ENCODE measurements at places on chromosomes 12 and 14.
A peak's percentile ranks its signal among the peaks of the same experiment; 100 is the strongest.

GRCh38 chr14:102859911-102860310 is 62.6 kb upstream of the AMN start:
- DNase-seq = no peak

GRCh38 chr12:116133149-116133548 is 144.3 kb downstream of the MED13L start:
- no peak for DNase-seq

DNA sequence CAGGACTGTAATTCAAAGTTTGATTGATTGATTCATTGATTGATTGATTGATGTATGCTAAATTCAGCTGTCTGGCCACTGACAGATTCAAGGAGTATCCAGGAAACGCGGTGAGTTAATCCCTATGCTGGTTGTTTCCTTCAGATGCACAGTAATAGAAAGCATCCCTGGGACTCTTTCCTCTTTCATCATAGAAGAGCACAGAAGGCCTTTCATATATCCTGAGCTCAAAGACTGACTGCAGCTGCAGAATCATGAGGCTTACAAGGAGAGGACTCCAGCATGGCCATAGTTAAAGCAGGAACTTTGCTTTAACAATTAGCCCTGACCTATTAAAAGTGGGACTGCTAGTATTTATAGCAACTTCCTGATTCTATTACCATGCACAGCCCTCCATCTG is 187.7 kb upstream of the TMTC1 start:
- no peak for DNase-seq

DNA sequence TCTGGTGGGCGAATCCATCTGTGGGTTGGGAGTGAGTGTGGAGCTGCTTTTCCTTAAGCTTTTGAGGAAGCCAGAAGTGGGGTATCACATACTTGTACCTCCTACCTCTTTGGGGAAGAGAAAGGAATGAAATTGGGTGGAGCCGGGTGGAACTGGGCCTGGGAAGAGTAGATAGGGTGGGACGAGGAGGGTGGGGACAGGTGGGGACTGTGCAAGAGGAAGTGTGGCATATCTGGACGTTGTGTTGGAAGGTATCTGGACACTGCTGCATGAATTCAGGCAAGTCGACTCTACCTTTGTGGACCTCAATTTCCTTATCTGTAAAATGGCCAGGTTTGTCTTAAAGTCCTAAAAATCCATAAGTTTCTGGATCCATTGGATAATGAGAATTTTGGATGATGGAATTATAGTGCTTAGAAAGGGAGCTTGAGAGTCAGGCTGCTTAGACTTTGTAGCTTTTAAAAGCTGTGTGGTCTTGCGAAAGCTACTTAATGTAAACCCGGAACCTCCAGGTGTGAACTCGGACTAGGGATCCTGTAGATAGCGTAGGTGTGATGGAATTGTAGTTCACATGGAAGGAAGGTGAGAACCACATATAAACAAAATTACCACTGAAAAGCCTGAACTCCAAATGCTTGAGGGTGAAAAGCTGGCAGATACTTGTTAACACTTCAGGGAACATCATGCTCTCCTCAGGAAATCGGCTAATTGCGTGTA is 2.1 kb downstream of the VRTN start:
- no peak for DNase-seq

GRCh38 chr12:131379738-131380137 is 331.2 kb upstream of the SFSWAP start:
- no peak for DNase-seq

DNA sequence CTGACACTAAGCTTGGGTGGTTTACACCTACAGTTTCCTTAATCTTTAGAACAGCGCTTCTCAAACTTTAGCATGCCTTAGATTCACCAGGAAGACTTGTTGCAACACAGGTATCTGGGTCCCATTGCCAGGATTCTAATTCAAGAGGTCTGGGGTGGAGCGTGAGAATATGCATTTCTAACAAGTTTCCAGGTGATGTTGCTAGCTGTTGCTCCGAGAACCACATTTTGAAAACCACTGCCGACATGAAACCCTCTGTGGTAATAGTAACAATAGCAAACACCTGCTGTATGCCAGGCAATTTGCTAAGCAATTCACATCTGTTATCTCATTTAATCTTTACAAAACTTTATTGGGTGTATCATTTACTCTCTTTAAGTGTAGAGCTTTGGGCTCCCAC is 58.6 kb downstream of the TRHDE start:
- DNase-seq = no peak

GRCh38 chr12:28025821-28026505 is 53.4 kb upstream of the PTHLH start:
- no peak for DNase-seq

DNA sequence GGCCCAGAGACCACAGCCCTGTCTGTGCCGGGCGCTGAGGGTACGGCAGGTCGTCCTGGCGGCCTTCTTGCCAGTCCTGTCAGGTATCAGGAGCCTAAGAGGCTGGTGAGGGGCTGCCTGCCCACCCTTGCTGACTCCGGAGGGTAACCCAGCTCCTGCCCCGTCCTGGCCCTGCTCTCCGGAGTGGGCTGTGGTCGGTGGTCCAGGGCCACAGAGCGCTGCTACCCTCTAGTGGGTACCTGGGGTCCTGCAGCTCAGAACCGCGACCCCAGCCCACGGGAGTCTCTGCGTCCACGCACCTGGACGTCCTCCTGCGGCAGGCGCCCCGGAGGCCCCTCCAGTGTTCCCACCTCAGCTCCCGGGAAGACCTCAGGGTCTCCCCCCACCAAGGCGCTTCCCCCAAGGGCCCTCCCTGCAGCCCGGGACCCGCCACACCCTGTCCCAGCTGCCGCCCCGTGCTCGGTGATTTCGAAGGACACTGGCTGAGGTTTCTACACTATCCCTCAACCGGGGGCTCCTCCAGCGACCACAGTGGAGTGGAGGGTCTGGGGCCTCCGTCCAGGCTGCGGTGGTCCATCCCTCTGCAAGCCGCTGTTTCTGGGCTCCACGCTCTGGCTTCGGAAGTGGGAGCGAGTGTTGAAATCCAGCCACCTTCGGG is 75.9 kb upstream of the FBRSL1 start:
- no peak for DNase-seq

- no peak for DNase-seq
Observed at GRCh38 chr12:92674500-92674899, 28.3 kb upstream of the PLEKHG7 start.

GRCh38 chr12:82964446-82964845 is 277.7 kb downstream of the TMTC2 start:
- DNase-seq = no peak

DNA sequence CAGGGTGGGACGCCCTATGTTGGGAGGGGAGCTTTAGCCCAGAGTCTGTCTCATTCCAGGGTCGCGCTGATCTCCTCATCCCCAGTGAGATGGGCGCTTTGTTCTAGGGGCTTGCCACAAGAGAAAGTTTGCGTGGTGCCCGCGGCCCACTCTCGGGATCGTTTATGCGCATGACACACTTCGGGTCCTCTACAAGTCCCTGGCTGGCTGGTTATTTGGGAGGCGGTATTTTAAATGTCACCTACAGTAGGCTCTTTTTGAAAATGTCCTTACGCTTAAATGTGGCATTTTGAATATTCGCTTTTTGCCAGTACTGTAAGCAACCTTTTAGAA is 541 bp downstream of the GOLT1B start:
- DNase-seq = no peak

DNA sequence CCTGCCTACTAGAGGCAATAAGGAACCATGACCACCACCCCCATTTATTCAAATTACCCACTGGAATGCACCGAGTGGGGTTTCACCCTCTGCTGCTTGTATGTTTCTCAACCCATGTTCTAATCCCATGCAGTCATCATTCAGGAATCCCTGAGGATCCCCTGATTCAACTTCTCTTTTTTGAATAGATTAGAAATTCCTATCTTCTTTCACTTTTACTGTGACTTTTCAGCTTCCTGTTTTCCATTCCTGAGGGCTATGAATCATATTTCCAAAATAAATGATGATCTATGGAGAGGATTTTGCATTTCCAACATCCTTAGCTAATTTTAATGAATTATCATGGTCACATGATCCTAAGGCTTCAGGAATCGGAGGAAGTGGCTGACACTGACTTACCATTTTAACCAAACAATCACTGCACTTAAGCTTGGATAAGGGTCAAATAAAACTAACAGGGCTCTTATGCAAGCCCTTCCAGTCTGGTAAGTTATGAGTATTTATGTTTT is 19.4 kb upstream of the P2RX4 start:
- no peak for DNase-seq

DNA sequence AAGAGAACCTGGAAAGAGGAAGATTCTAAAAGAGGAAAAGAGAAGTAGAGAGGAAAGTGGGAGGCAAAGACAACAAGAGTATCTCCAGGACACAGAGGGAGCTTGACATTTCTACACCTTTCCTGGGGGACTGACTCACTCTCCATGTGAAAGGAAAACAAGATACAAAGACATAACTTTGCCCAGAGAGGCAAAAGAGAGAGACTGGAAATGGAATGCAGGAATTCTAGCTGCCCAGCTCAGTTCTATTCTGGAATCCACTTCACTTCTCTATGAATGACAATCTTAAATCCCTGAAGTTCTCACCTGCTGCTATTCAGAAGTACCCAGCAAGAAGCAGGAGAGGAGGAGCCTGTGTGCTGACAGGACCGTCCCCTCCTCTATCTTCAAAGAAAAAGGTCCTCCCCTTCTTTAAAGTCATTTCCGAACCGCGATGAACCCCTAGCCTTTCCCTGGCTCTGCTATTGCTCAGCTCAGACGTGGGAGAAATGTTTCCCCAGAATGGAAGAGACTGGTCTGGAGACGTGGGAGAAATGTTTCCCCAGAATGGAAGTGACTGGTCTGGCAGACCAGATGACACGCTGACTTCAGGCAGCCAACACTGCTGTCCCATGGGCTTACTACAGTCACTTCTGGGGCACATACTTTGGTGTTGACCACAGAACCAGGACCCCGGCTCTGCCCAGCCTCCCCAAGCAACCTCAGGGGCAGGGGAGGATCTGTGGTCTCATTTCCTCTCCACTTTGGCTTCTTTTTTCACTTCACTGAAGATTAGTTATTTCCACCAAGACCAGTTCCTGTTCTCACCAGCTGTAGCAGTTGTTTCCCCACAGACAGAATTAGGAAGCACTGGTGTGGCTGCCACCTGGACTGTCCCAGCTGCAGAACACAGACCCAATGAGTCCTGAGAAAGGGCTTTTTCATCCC is 8.3 kb downstream of the FMNL3 start:
- DNase-seq = no peak

DNA sequence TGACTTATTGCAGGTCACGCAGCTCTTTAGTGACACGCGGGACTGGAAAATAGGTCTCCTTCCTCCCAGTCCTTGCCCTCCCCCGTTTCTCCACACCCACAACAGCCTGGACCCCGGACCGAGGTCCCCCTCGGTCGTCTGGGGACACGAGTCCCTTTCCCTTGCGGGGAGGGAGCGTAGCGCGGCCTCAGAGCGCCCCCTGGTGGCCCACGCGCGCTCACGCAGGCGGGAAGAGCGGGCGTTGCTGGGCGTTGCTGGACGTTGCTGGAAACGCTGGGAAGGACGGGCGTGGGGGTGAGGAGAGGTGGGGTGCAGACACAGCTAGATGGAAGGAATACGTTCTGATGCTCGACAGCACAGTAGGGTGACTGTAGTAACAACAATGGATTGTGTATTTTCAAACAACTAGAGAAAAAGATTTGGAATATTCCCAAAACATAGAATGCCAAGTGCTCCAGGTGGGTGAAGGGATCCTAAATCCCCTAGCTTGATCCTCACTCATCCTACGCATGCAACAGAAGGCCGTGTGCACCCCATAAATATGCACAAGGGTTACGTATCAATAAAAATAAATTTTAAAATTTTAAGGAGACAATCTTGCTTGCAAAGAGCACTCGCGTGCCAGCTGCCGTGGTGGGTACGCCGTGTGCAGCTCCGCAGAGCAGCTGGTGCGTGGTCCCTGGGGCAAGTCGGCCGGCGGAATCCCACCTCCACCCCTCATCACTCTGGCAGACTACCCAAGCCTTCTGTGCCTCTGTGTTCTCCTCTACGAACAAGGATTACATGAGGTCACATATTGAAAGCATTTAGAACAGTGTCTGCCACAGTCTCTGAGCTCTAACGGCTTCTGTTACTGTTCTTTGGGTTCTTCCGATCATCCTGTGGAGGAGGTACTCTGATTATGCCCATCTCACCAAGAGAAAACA is 87.4 kb downstream of the B4GALNT3 start:
- DNase-seq = peak; percentile 18

- no peak for DNase-seq
Observed at GRCh38 chr12:34298971-34299801, 276.9 kb downstream of the ALG10 start.

GRCh38 chr12:109714913-109715244 is 1.3 kb downstream of the FAM222A start:
- DNase-seq = no peak

- no peak for DNase-seq
Observed at GRCh38 chr12:123941624-123942237, 30.9 kb downstream of the CCDC92 start.

GRCh38 chr14:26597071-26597588 is 703 bp downstream of the NOVA1 start:
- no peak for DNase-seq

GRCh38 chr12:104520242-104520900 is 63.6 kb downstream of the CHST11 start:
- no peak for DNase-seq

GRCh38 chr12:57461276-57461916 is 1.8 kb downstream of the GLI1 start:
- DNase-seq = no peak

- DNase-seq = no peak
Observed at GRCh38 chr12:126998747-126999285, 1268.2 kb upstream of the TMEM132C start.

DNA sequence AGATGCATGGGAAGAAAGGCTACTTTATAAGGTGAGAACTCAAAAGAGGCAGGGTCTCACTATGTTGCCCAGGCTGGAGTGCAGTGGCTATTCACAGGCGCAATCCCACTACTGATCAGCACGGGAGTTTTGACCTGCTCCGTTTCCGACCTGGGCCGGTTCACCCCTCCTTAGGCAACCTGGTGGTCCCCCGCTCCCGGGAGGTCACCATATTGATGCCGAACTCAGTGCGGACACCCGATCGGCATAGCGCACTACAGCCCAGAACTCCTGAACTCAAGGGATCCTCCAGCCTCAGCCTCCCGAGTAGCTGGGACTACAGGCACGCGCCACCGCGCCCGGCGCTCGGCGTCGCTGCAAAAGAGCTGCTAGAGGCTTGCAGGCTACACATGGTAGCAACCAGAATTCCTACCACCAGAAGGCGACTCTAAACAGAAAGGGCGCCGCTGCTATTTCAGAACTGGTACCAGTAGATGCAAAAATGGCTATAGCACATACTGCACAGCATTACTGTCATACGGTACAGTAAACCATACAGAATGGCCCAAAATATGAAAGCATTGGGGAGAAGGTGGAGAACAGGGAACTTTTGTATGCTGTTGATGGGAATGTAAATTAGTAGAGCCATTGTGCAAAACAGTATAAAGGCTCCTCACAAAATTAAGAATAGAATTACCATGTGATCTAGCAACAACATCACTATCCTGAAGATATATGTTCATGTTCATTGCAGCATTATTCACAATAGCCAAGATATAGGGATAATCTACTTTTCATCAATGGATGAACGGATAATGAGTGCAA is 1.2 kb upstream of the NEMF start:
- no peak for DNase-seq

DNA sequence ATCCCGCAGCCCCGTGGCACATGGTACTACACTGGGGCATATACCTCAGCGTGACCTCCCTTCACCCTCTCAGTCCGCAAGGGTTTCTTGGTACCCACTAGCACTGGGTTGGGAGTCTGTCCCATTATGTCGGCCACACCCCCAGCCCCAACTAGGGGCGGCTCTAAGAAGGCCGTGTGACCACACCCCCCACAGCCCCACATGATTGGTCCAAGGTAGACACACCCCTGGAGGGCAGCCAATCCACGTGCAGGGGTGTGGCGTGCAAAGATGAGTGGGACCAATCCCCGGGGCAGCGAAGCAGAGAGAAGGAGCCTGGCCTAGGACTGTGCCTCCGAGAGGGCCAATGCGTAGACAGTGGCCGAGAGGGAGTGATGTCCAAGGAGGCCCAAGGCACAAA is 34.6 kb upstream of the BEGAIN start:
- DNase-seq = no peak

Measured in NCI-H1048 (cell line).